NB4 (cell line): ENCODE measurements at places on chromosomes 13 and 19.

GRCh38 chr19:6055013-6055795 lies 55.1 kb downstream of the RFX2 start:
- DNase-seq = no peak

GRCh38 chr13:84933797-84934196 lies 865.4 kb downstream of the SLITRK6 start:
- DNase-seq = no peak

DNA sequence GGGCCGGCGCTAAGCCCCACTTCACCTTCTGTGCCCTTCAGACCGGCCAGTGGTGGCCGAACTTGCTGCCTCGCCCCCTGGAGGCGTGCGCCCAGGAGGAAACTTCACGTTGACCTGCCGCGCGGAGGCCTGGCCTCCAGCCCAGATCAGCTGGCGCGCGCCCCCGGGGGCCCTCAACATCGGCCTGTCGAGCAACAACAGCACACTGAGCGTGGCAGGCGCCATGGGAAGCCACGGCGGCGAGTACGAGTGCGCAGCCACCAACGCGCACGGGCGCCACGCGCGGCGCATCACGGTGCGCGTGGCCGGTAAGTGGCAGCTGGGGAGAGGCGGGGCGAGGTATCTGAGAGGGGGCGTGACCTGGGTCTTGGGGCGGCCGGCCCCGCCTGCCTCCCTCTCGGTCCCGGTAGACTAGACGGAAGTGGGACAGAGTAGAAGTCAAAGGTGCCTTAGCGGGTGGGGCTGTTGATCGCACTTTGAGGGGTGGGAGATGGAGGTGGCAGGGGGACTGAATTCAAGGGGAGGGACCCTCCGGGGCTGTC lies 5.6 kb downstream of the ICAM5 start:
- no peak for DNase-seq

GRCh38 chr19:30036154-30037129 lies 94.4 kb downstream of the URI1 start:
- no peak for DNase-seq

DNA sequence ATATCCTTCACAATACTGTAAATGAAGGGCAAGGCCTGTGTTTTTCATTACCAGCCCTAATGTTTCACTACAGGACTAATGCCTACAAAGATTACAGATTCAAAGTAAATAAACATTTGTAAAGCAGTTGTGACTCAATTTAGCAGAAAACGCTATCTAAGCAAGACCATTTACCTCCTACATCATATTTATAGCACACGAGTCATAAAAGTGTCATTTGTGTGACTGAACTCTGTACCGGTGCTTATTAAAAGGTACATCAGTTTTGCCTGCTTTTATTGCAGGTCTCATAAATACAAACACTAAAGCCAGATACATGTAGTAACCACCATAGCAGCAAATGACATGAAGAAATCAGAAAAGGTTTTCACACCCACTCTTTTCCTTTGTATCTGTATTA lies 61.5 kb upstream of the SLC15A1 start:
- DNase-seq = no peak

DNA sequence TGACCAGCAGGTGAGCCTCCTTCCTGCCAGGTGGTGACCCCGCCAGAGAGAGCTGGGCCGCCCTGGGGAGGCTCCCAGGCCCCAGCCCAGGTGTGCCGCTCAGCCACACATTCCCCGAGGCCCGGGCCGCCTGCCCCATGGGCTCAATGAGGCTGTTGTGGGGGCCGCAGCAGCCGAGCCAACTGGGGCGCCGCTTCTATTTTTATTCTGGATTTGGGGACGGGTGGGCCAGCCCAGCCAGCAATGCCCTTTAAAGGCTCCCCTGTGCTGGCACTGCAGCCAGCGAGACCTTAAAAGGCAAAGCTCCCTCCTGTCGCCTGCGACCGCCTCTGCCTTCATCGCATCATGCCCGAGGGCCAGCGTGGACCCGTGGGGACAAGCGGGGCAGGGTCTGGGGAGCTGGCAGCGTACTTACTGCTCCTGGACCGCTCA lies 17.7 kb upstream of the CRTC1 start:
- DNase-seq = no peak

- no peak for DNase-seq
These were observed 17.5 kb downstream of the PCDH8 start for GRCh38 chr13:52830946-52831345.
